ENCODE measurements at places on chromosomes 11 and 22. TPM values are rescaled to one million over a fixed set of nuclear protein-coding genes. Genes with fewer than 3 reads are reported as not detected.

MS4A3 gene
- 0.40 TPM for total RNA-seq

DNA sequence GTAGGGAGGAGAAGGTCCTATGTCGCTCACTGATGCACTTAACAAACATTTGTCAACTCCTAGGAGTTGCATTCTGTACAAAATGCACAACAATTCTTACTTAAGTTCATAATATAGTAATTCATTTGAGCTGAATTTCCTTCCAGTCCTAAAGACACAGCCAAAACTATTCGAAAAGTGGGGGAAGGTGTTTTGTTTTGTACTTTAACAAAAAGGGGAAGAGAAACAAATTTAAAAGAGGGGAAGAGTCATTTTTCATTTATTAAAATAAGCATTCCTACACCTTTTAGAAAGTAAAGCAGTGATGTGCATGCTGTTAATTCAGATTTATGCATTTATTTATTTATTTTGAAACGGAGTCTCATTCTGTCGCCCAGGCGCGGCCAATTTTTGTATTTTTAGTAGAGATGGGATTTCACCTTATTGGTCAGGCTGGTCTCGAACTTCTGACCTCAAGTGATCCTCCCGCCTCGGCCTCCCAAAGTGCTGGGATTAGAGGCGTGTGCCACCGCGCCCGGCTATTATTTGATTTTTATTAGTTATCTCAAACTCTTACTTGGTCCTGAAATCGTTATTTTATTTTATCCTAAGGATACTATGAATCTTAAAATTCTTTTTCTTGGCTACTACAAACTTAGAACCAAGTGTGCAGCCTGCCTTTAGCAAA lies 1.1 kb upstream of the FANCF start:
- DNase-seq, result no peak

GRCh38 chr11:129048911-129049310 lies 106.2 kb upstream of the TP53AIP1 start:
- no peak for DNase-seq

DNA sequence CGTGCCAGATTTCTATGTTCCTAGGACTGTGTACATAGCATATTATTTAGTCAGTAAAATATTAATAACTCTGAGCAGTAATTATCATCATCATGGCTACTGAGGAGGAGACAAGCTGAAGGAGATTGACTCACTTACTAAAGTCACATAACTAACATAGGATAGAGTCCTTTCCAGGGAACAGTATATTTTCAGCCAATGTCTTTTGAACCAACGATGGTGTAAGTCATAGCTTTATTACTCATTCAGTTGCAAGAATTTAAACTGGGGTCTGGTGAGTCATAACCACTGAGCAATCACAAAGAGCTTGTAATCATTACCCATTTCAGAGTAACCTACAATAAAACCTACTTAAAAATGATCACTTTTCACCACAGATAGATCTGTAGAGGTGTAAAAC lies 1564.8 kb upstream of the TENM4 start:
- no peak for DNase-seq

DNA sequence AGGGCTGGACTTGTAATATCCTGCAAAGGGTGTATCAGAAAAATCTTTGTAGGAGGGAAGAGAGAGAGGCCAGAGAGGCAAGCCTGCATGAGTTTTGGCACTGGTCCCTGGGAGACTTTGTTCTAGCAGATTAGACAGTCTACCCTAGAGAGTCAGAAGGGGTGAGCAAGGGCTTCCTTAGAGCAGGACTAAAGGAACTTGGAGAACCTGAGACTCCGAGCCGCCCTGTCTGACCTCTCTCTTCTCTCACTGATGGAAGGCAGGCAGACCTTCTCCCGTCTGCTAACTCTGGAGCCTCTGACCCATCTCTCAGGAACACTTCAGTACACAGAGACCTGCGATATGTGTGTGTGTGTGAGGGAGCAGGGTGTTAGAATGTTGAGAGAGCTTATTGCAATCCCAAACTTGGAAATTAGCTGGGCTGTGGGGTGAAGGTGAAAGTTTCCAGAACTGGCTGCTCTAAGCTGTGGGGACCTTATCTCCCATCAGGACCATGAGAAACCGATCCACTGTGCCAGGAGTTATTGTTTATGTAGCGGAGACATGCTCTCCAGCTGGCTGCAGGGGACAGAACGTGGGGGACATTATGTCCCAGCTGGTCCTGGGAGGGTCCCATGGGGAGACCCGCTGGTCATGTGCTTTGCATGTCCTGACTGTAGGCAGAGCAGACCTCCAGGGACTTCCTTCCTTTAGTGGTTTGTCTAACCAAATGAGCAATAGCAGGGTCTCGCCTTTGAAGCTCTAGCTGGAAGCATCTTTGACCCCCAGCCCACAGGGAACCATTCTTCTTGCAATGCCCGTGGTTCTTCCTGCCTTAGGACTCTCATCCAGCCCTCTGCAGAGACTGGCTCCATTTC lies 51.1 kb downstream of the TIMP3 start:
- peak; percentile 54 for DNase-seq

GRCh38 chr22:33851240-33851639 lies 69.0 kb downstream of the LARGE1 start:
- DNase-seq, result no peak

GRCh38 chr11:86932924-86933875 lies 22.0 kb downstream of the FZD4 start:
- DNase-seq, result no peak

DNA sequence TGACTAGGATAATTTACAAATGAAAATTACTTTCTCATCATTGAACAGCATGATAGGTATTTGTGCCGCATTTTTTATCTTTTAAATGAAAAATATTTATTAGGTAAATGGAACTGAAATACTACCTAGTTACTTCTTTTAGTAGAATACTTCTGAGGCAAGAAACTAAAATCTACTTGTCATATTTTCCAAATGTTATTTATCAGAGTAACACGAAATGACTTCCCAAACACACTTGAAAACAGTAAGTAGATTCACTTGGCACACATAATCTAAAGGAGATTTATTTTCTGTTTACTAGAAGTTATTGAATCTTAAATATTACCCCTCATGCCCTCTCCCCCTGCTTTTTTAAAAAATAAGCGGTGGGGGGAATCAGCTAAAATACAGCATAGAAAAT lies 2.3 kb downstream of the QSER1 start:
- no peak for DNase-seq

DNA sequence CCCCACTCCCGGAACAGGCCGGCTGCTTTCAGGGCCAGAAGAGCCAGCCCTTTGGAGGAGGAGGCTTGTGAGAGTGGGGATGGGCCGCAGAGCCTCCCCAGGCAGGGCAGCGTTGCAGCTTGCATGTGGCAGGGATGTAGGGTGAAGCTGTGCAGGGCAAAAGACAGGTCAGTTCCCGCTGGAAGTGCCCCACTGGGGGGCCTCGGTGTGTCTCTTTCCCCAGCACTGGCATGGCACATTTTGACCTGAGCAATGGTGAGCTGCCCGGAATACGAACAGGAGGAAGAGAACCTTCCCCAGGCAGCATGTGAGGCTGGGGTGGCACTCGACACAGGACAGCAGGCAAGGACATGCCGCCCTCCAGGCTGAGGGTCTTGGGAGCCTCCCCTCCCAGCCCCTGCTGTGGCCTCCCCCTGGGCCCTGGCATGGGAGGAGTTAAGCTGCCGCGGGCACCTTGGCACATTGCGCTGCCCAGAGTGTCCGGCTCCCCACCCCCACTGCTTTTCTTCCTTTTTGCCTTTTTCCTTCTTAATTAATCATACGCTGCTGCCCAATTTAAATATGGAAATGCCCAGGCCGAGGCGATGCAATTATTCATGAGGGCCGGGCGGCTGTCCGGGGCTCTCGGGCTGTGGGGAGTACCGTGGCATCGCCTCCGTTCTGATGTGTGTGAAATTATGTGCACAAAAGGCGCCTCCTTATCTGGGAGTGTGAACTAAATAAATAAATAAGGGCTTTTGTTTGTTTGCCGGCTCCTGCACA lies 76.0 kb upstream of the WNT7B start:
- no peak for DNase-seq

GRCh38 chr11:45885921-45886721 lies 670 bp downstream of the MAPK8IP1 start:
- DNase-seq, result no peak

- no peak for DNase-seq
These were observed 97.8 kb downstream of the TRMU start for GRCh38 chr22:46433318-46433717.

GRCh38 chr11:1382831-1383607 lies 6.7 kb upstream of the BRSK2 start:
- peak; percentile 88 for DNase-seq

- no peak for DNase-seq
These were observed 3.9 kb downstream of the TNNT3 start for GRCh38 chr11:1923201-1923956.

DNA sequence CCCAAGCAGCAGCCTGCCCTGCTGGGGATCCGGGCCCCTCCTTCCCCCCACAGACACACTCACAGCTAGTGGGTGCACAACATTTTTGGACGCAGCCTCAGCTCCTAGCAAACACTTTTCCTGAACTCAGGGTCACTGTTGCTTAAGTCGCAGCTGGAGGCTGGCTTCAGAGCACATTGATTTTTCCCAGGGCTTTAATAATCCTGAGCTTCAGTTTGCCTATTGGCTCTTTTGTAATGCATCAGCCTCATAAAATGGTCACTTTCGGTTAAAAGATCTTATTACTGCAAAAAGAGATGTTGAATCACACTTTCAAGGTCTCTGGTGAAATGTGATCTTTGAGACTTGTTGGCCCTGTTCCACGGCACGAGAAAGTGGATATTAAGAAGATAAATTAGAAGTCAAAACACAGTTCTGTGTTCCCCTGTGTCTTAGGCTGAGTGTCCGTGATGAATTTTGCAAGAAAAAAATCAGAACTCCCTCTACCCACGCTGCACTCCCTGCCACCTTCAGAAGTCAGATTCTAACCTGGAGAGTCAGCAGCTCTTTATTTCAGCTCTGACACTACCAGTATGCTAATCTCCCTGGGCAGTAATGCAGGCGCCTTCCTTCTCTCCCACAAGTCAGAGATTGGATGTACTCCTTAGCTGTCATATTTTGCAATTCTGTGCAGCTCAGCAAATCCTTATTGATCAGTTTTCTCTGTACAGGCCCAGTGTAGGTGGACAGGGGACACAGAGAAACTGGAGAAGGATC lies 158.2 kb upstream of the E2F8 start:
- peak; percentile 28 for DNase-seq

GRCh38 chr22:42964994-42965699 lies 49.8 kb downstream of the PACSIN2 start:
- no peak for DNase-seq
